ENCODE measurements at places on chromosomes 5 and 9.

DNA sequence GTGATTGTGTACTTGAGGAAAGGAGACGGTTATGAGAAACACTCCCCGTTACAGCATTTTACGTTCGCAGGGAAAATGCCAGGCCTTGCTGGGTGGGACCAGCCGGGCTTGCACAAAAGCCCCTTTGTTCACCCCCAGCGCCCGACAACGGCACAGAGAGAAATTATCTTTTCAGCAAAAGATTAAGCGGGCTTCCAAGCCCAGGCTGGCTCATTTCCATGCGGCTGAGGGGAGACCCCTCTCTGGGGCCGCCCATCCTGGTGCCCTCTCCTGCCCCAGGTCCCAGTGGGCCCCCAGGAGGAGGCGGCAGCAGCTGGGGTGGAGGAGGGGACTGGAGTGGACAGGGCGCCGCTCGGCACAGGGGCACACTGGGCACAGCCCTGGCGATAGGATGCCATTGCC, 50.8 kb upstream of the NOTCH1 start:
- DNase-seq, result no peak

GRCh38 chr9:129873563-129874190, 38.4 kb downstream of the USP20 start:
- no peak for DNase-seq

GRCh38 chr9:137252555-137253506, 1.7 kb downstream of the STPG3 start:
- no peak for DNase-seq

DNA sequence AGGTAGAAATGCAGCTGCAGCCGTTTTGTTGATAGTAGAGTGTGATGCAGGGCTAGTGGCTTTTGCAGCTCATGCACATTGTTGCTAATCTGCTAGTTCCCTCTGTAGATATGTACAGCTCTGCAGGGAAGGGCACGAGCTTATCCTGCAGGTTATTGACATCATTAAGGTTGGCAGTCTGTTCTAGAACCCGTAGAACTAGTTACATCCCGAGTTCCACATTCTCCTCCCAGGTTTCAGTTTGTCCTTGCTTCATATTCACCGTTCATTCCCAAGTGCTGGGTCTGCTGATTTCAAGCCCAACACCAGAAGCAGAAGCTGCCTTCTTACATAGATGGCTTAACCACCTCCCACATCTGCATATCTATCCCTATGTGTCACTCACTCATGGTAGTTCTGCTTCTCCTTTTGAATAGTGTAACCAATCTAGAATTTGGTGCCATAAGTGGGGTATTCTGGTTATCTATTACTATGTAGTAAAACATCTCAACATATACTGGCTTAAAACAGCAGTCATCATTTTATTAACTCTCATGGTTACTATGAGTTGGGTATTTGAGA, 38.1 kb downstream of the CRHBP start:
- no peak for DNase-seq

DNA sequence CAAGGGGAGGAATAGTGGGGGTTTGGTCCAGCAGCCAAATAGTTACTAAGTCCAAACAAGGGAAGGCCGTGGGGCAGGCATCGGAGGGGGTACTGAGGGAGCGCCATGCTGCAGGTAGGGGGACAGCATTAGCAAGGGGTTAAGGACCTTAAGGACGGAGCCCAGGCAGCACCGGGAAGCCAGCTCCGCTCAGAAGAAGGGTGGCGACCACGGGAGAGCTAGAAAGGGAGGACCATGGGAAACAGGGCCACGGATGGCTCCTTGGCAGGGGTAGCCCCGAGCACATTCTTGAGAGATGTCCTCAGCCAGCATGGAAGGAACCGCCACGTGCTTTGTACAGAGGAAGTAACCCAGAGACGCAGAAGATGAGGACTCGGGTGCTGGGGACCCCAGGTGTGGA, 76.2 kb upstream of the STXBP1 start:
- DNase-seq, result no peak

GRCh38 chr5:62152394-62153087, 153.5 kb upstream of the KIF2A start:
- DNase-seq, result peak; percentile 11

DNA sequence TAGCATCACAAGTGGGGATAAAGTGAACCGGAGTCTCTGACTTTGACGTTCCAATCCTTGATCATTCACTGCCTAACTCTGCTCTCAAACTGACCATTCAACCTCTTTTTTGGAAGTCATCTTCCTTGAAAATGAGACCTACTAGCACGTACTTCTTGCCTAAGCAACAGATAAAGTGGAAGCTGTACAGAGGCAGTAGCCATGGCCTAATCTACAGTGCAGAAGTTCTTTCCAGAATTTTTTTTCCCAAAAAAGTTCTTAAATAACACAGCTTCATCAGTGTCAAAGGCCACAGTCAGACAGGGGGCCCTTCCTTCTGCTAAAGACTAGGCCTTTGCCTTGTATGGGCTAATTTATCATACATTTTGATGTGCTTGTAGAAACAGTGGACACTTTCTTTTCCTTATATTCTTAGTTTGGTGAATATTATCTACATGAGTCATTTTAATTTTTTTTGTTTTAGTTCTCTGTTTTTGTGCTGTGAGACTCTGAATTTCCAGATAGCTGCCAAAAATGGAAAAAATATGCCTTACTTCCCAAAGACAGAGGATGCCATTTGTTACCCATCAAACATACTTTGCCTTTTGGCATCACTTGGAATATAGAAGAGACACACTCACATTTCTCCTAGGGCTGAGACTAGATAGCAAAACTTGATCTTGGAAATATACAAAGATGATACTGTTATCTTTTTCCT, 96.3 kb upstream of the VCAN start:
- DNase-seq, result no peak

DNA sequence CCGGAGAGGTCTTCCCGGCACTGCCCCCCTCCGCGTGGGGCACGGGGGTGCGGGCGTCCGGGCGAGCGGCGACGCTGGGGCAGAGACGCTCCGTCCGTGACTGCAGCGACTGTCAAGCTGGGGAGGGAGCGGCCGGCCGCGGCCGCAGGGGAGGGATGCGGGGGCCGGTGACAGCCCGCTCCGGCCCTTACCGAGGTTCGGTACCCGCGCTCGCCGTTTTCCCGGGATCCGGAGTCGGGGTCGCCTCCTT, 400 bp downstream of the KDM4C start:
- no peak for DNase-seq

DNA sequence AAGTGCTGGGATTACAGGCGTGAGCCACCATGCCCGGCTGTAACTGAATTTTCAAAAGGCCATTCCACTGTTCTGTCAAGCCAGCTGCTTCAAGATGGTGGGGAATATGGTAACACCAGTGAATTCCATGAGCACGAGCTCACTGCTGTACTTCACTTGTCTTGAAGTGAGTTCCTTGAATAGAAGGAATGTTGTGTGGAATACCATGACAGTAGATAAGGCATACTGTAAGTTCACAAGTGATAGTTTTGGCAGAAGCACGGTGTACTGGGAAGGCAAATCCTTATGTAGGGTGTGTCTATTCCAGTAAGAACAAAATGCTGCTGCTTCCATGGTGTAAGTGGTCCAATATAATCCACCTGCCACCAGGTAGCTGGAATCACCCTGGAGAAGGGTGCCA, 6.6 kb upstream of the PRXL2C start:
- DNase-seq, result no peak

- no peak for DNase-seq
Measured at GRCh38 chr5:163357636-163358035, 79.8 kb upstream of the CCNG1 start.
